CD4-positive, alpha-beta T cell treated with Interleukin-17A for 4 hours (primary cell): ENCODE measurements at places on chromosomes 3 and 15.

DNA sequence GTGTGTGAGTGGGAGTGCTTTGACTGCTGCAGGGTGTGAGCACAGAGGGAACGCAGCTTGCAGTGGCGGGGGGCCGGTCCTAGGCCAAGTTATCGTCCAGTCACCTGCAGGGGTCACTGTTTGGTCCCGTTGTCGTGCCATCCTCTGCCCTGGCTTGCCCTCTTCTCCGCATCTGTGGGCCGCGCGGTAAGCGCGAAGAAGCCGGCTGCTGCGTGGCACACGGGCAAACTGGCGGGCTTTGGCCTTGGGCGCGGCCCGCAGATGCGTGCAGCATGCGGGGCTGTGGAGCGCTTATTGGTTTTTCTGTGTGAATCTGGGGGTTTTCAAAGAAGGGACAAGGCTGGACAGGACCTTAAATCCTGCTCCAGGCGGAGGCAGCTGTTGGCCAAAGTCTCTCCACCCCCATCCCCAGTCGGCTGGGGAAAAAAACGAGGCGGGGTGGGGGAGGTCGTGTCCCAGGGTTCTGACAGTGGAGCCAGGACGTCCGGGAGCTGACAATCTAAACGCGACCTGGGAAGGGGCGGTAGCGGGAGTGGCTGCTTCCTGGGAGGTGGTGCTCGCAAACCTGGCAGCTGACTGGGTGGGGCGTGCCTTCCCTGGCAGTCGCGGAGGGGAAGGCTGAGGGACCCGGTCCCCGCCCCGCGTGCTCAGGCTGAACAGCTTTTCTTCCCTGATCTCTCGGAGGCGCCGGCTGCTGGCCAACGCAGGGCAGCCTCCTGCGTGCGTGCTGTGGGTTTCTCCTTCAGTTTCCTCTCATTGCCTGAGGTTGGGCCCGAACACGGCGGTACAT lies 39.7 kb upstream of the VEPH1 start:
- no peak for DNase-seq

GRCh38 chr15:77024273-77025082 lies 29.6 kb downstream of the PSTPIP1 start:
- DNase-seq, result peak; percentile 78

- no peak for DNase-seq
These were observed 405.5 kb downstream of the SHQ1 start for GRCh38 chr3:72442759-72443158.

DNA sequence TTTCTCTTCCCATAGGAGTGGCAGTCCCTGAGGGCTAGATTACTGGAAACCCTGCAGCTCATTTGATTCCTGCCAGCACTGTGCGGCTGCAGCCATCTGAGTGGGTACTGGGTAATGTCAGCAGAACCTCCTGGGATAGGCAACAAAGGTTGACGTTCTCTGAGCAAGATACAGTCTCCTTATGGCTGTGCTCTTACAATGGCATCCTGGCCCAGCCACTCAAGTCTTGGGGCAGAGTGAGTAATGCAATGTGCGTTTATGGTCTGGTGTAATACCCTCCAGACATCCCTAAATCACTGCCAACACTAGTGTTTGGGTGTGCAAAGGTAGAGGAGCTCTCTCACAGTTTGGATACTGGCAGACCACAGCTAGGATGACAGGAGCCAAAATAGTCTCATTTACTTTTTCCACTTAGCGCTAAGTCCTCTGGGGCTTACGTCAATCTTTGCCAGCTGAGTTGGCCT lies 775.8 kb downstream of the ZNF385D start:
- DNase-seq, result no peak

GRCh38 chr3:171776839-171777583 lies 33.3 kb downstream of the PLD1 start:
- DNase-seq, result no peak

DNA sequence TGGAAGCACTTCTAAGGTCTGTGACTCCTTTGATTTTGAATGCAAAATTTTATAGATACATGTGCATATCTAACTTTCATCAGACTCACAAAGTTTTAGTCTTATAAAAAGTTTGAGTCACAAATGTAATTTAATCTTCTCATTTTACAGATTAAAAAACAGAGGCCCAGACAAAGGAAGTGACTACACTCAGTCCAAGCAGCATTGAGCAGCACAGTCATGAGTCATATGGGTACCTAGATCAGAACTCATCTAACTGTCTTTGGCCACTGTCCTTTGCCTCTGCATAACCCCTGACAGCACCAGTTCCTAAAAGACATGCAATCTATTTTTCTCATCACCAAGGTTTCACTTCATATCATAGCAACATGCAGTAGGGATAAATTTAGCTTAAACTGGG lies 210.7 kb upstream of the KCNH8 start:
- no peak for DNase-seq

- DNase-seq, result peak; percentile 88
These were observed 17.1 kb downstream of the TRAIP start for GRCh38 chr3:49839193-49839809.

GRCh38 chr15:89078851-89079810 lies 9.1 kb upstream of the ABHD2 start:
- DNase-seq, result no peak

DNA sequence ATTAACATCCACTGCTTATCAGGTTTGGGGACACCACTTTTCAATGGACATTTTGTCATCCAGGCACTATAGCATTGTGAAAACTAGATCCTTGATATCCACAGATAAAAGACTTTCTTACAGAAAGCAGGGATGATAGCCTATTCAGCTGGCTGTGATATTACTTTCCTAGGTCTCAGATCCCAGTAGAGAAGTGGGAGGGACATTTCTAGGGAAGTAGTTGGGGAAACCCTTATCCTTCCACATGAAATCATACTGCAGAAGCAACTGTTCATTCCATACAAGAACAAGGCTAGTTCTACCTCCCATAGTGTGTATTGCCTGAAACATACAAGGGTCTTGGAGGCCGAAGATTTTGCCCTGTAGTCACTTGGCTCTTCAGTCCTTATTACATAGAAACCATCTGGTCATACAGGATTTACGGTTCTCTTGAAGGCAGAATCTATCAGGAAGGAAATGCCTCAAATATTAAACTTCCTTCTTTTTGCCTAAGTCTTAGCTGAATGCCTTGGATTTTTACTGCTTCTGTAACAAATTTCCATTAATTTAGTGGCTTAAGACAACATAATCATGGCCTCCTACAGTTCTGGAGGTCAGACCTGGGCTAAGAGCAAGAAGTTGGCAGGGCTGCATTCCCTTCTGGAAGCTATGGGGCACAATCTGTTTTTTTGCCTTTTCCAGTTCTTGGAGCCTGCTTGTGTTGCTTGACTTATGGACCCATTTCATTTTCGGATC lies 119.4 kb downstream of the ECT2 start:
- DNase-seq, result no peak

DNA sequence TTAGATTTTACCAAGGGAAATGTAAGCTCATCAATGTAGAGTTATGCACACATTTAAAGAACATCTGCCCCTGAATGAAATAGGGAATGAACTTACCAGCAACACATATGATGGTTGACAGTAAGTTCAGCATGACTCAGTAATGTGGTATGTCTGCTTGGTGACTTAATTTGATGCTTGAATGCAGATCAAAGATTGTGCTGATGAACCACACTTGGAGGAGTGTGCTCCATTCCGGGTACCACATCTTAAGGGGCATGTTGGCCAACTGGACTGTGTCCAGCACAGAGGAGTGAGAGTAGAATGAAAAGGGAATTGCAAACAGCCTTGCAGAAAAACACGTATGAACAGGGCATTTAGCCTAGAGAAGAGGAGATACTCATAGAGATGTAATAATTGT lies 171.0 kb upstream of the RARB start:
- DNase-seq, result no peak

- no peak for DNase-seq
These were observed 739.4 kb downstream of the MCTP2 start for GRCh38 chr15:94970802-94971201.

GRCh38 chr3:9563851-9564250 lies 10.2 kb upstream of the LHFPL4 start:
- DNase-seq, result no peak

GRCh38 chr15:50702762-50703334 lies 16.3 kb upstream of the TRPM7 start:
- no peak for DNase-seq

DNA sequence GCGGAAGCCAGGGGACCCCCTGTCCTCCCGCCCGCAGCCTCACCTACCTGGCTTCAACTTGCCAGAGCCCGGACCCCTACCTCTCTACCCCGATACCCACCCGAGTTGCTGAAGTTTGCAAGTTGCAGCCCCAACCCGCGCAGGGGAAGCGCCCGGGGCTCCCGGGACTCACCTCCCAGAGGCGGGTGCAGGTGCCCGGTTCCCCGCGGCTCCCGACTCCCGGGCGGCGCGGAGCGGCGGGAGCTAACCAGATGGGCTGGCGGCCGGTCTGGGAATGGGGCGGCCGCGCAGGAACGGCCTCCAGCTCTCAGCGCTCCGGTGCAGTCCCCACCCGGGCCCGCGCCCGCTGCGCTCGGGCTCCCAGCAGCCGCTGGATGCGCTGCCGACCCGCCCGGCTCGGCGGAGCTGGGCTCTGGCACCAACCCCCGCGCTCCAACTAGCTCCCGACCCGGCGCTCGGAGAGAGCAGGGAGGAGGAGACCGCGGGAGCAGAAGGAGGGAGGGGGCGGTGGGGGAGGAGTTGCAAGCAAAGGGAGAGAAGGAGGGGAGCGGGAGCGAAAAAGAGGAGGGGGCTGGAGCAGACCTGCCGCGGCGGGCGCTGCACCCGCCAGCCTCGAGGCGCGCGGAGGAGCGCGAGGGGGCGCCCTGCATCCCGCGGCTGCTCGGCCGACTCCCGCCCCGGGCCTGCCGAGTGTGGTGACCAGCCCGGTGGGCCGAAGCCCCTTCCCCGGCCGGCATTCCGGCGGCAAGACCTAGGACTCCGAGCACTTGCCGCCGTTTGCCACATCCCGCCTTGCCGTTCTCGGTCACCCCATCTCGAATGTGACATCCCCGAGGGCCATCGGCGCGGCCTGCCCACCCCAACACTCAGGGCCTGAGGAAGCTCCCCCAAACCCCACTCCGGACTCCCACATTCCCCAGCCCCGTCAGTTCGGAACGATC lies at the start of gene SEMA5B:
TSS of gene SEMA5B (minus strand) at position 472 of the 941 bp plus-strand sequence. CDS start 66,500 bp downstream, outside the sequence.
- DNase-seq, result peak; percentile 22
